Lung microvascular endothelial cell (primary cell): ENCODE measurements at places on chromosomes 2 and 18.

- no peak for DNase-seq
Measured at GRCh38 chr2:37376421-37377186, 32.2 kb downstream of the QPCT start.

GRCh38 chr2:101751875-101752619 is 54.5 kb downstream of the MAP4K4 start:
- no peak for DNase-seq

DNA sequence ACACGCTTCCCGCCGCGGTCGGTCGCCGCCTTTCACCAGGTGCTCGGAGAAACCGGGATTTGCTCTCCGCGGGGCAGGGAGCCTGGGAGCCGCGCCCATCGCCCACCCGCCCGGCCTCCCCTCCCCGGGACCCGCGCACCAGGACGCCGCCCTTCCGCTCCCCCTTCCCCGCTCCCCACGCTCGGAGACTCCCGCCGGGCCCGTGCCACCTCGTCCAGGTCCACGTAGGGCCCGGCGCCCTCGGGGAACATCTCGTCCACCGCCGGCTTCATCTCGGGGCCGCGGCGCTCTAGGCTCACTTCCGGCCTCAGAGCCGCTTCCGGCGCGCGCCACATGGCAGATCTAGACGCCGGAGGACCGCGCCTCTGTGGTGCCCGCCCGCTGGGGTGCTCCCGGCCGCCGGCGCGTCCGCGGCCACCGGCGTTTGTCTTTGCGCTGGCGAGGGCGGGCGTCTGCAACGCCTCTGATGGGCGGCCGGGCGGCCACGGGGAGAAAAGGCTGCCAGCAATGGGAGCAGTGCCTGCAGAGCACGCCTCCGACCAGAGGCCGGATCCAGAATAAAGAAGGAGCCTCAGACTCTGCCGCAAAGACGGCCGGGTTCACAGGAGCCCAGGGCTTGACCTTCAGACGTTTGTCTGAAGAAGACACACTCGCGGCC is at the start of gene COPS9:
Gene COPS9, minus strand, starts transcription at position 293 of the 658 bp plus-strand sequence. Its CDS starts 21 bp downstream, at position 272.
- DNase-seq = peak; percentile 93

DNA sequence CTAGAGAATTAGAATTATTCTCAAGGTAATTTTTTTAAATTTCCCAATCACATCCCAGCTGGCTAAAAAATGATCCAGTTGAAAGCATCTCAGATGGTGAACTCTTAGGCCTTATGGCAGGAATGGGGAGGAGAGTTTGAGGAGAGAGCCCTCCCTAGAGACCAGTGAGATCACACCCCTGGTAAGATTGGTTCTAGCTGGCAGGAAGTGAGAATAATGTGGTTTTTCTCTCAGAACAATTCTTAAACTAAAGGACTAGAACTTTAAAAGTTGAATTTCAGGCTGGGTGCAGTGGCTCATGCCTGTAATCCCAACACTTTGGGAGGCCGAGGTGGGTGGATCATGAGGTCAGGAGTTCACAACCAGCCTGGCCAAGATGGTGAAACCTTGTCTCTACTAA is 120.2 kb downstream of the MYO3B start:
- no peak for DNase-seq

GRCh38 chr2:134245340-134245984 is 8.4 kb upstream of the MGAT5 start:
- DNase-seq = peak; percentile 88

DNA sequence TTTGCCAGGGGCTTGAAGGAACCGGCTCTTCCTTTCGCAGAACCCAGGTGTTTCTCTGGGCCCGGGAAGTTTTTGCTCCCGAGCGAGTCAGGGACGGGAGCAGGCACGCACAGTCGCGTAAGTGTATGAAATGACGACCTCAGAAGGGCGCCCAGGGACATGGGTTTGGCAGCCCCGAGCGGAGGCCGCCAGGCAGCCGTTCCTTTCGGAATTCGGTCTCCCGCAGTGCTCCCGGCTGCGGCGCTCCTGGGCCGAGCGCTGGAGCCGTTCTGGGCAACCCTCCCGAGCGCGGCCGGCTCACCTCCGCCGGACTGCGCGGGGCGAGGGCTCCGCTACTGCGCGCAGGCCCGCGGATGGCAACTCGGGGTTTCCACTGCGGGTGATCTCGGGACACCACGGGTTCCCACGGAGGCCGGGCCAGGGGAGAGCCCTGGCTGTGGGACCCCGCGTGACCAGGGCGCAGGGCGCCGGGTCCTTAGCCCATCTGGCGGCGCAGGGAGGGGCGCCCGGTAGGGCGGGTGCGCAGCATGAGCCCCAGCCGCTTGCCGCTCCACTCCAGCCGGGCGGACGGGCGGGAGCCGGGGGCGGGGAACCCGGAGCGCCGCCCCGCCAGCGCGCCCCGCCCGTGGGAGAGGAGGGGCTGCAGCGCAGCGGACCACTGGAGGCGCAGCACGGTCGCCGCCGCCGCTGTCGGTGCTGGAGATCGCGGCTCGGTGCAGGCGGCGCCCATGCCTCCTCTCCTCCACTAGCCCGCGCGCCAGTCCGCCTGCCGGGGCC is at the start of gene OSBPL6:
Gene OSBPL6, plus strand, starts transcription at position 690 of the 777 bp plus-strand sequence. CDS start 111,673 bp downstream, outside the sequence.
- peak; percentile 92 for DNase-seq

DNA sequence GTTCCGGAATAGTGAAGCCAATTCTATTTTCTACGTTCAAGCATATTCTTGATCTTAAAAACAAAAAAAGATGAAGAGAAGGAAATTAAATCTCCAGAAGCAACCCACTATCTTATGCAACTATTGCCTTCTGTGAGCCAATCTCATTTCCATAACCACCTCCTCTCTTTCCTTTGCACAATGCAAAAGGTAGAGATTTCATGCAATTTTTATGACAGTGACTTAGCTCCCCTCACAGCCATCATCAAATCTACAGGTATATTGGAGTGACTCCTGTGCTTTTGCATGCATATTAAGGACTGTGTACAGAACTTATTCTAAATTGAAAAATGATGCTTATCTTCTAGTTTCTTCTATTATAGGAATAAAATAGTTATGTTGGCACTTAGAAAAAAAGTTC is 191.8 kb downstream of the DCC start:
- DNase-seq = no peak

- DNase-seq = no peak
Measured at GRCh38 chr2:12120281-12121150, 374.1 kb downstream of the LPIN1 start.

- peak; percentile 69 for DNase-seq
Measured at GRCh38 chr2:160415991-160416390, 77.6 kb downstream of the RBMS1 start.

DNA sequence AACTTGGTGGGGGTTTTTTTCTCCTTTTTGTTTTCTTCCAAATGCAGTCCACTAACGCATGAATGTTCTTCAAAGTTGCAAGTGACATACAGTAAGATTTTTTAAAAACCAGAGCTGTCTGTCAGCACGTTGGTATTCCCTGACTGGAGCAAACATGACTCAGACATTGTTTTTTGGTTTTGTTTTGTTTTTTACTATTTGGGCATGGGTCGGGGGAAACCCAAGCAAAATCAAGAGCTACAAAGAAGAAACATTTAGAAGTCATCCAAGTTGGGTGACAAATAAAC is 726 bp upstream of the CCDC88A start:
- DNase-seq = peak; percentile 41
